ENCODE measurements at places on chromosomes 7 and 10.

- no peak for DNase-seq
These were observed 8.2 kb downstream of the AGFG2 start for GRCh38 chr7:100546926-100547800.

DNA sequence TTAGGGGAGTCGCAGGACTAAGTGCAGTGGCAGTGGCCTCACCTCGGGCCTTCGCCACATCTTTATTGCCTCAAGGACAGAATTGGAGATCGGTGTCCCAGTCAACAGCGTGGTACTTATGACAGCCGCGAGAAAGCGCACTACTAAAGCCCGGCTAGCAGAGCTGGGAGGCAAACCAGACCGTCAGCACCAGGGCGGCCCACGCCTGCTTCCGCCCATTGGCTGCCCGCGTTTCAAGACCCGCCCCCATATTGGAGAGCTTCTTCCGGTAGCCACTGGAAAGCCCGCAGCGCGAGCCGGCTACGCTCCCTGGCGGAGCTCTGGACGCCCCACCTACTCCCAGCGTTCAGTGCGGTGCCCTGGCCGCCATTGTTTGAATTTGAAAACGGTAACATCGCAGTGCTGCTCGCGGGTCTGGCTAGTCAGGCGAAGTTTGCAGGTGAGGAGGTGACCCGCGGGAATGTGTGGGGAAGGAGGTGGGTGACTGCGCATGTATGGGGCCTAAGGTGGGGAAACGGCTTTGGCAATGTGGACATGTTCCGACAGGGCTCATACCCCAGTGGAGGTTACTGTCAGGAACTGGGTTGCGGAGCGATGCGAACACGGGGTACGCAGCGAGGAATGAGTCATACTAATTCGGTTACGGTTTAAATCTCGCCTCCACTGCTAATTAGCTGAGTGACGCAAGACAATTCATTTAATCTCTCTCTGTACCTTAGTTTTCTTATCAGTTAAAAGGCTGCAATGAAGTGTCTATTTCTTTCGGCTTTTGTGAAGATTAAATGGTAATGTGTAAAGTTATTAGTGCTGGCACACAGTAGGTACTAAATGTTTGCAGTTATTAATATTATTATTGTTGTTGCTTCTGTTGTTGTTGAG is at the start of gene KIF20B:
TSS of gene KIF20B (plus strand) at position 349 of the 879 bp plus-strand sequence. CDS start 3,705 bp downstream, outside the sequence.
- DNase-seq = peak; percentile 98

- DNase-seq = no peak
These were observed 289.7 kb downstream of the FRMD4A start for GRCh38 chr10:14040787-14041631.

- DNase-seq = no peak
These were observed 33.3 kb downstream of the TSPAN14 start for GRCh38 chr10:80487421-80487785.

DNA sequence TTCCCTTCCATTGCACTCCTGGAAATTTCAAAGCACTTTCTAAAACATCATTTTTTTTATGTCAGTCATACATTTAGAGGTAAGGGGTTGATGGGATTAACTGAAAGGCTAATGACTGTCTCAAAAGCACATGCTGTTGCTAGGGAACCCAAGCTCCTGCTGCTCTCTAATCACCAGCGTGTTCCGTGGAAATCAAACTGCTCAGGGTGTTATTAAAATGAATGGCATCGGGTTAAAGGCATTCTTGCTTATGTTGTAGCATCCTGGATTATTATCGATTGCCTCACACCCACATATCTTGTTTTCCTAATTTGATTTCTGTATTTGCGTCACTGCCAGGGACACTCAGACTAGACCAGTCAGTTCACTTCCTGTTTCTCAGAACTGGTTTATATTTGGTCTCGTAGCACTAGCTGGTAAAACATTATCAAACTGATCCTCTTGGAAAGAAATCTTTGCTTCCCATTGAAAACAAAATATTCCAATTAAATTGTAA is 216.5 kb upstream of the MKLN1 start:
- peak; percentile 92 for DNase-seq

GRCh38 chr7:149524394-149524793 is 26.8 kb upstream of the ZNF746 start:
- DNase-seq = peak; percentile 59

GRCh38 chr10:509361-510102 is 179.9 kb downstream of the DIP2C start:
- DNase-seq = no peak

- DNase-seq = no peak
These were observed 207.1 kb upstream of the GHITM start for GRCh38 chr10:83932245-83932644.

DNA sequence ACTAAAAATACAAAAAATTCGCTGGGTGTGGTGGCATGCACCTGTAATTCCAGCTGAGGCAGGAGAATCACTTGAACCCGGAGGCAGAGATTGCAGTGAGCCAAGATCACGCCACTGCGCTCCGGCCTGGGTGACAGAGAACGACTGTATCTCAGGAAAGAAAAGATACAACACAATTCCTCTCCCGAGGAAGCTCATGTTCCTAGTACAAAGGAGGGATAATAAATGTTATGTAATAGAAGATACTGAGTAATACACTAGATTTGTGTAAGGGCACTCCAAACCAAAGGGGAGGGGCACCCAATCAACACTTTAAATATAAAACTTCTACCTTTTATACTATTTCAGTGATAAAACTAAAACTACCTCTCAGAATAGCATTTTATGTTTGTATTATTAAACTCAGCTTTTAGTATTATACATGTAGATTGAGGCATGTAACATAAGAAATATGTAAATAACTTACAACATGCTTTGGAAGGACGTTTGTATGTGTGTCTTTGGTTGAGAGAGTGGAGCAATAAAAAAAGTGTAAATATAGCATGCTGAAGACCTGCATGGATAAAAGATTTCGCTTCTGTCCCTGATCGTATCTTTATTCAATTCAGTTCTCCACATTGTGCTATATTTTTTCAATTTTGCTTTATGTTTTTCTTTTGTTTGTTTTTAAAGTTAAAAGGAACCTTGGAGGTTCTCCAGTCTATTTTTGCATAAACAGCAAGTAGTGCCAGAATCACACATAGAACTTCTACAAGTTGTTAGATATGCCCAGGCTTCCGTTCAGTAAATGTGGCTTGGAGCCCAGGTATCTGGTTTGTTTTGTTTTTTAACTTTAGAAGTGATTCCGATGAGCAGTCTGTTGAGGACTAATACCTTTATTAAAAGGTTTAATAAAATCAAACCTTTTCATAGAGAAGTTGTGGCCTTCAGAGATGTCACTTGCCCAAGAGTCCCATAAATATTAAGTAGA is 71.9 kb downstream of the WAC start:
- no peak for DNase-seq

GRCh38 chr10:61157182-61157581 is 213.2 kb upstream of the RHOBTB1 start:
- no peak for DNase-seq

- DNase-seq = no peak
These were observed 97.4 kb upstream of the LRGUK start for GRCh38 chr7:134029743-134030142.

DNA sequence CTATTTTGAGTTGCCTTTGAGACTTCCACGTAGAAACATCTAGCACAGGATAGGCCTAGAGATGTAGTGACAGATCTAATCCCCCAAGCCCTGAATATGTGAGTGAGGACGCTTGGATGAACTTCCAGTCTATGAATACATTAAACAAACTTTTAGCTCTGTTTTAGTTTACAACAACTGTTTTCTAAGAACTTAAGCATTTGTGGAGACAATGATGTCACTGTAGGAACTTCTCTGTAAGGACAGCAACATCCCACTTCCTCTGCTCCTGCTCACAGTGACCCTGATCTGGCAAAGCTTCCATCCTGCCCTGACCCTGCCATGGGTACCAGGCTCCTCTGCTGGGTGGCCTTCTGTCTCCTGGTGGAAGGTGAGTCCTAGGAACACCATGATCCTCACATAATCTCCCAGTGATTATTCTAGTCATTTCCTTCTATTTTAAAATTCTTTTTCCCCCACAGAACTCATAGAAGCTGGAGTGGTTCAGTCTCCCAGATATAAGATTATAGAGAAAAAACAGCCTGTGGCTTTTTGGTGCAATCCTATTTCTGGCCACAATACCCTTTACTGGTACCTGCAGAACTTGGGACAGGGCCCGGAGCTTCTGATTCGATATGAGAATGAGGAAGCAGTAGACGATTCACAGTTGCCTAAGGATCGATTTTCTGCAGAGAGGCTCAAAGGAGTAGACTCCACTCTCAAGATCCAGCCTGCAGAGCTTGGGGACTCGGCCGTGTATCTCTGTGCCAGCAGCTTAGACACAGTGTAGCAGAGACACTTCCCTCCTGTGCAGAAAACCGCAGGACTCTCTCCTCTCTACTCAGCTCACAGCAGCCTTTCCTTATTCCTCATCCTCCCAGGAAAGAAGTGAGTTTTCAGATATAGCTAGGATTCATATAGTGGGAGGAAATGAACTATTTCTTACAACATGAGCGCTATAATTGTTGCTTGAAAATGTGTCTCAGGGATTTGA is 194.4 kb upstream of the PRSS1 start:
- peak; percentile 82 for DNase-seq

- DNase-seq = no peak
These were observed 94.5 kb downstream of the ZNF33B start for GRCh38 chr10:42543840-42544372.

GRCh38 chr10:110334061-110334656 is 29.4 kb upstream of the SMNDC1 start:
- DNase-seq = no peak

DNA sequence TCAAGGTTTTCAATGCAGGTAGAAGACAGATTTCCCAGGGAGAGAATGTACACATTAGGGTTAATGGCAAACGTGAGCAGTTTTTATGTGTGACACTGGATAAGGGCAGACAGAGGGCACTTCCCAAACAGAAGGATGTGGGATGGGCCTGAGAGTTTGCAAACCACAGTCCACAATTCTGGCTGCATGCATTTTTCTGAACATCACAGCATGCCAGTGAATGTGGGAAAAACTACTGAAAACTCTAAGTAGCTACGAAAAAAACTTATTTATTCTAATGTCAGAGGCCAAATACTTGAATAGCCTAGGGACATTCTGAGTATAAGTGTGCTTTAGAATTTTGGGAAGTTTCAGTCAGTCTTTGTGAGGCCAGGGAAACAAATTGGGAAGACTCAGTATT is 145.9 kb downstream of the NRCAM start:
- DNase-seq = no peak

GRCh38 chr10:22344249-22344648 is 1.0 kb upstream of the SPAG6 start:
- no peak for DNase-seq

DNA sequence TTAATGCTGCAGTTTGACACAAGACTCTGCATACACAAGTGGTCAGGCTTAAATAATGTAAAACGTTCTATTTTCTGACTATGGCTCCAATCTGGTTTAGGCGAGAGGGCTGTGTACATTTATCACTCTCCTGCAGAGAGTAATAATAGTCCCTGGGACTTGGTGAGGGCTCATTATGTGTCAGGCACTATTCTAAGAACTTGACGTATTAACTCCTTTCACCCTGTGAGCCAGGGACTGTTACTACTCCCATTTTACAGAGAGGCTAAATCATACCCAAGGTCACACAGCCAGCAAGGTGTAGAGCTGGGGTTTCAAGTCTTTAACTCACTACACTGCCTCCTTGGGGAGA is 187.2 kb upstream of the LYZL2 start:
- DNase-seq = no peak

DNA sequence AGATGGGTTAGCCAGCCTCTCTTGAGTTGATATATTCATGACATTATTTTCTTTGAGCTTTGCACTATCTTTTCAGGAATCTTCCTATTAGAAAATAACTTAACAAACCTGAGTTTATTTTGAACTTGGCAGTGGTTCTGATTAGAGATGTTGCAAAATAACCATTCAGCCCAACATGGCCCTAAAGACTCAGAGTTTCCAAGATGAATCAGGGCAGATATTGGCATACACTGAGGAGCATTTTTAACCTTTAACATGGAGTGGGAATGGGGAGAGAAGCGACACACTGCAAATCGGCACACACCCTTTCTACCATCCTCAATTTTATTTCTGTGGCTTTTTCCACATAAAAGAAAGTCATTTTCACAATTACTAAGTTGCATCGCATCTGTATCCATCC is 190.8 kb downstream of the TRIL start:
- no peak for DNase-seq

- no peak for DNase-seq
These were observed 3.2 kb downstream of the UFSP1 start for GRCh38 chr7:100886142-100886935.

GRCh38 chr10:45370202-45370955 is 3.6 kb upstream of the ALOX5 start:
- no peak for DNase-seq

DNA sequence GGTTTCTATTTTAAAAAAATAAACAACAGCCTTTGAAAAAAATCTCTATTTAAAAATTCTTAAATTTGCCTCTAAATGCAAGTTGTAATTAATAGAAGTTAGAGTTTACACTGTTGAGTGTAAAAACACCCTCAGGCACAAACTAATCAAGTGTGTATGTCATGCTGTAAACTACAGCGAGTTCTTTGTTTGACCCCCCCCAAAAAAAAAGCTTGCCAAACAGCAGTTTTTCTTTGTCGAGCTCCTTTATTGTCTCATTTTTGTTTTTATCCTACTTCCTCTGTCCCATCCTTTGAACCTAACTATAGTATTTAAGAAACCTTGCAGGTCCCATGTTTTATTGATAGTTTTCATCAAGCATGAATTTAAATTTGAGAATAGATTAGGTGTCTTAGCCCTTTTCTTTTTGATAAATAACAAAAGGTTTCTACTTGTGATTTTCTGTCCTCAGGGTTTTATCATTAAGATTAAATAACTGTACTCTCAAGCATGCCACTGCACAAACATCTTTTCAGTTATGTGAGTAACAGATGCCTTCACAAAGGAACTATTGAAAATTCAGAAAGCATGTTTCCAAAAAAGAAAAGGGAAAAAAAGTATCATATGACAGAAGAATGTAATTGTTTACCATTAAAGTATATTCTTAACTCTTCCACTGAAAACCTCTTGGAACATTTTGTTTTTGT is 176.0 kb downstream of the ARID5B start:
- DNase-seq = no peak

DNA sequence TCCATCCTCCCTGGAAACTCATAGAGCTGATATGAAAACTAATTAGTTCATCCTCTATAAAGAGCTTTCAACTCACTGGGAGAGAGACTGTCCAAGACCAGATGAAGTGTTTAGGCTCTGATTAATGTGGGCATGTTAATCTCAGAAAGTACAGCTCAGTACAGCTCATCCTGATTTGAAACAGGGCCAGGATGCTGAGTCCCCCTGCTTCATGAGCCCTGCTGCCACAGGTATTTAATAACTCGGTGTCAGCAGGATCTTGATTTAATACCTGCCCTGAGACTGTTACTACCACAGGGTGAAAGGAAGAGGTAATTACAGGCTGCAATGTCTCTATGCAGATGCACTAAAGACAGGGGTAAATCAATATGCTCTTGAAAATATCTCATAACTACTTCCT is 10.8 kb downstream of the LMOD2 start:
- DNase-seq = peak; percentile 21
